Omental fat pad (tissue), 4 donors: ENCODE measurements at places on chromosomes 12 and 14.

- no peak for DNase-seq
Observed at GRCh38 chr12:122659579-122659978, 43.6 kb downstream of the HCAR2 start.

DNA sequence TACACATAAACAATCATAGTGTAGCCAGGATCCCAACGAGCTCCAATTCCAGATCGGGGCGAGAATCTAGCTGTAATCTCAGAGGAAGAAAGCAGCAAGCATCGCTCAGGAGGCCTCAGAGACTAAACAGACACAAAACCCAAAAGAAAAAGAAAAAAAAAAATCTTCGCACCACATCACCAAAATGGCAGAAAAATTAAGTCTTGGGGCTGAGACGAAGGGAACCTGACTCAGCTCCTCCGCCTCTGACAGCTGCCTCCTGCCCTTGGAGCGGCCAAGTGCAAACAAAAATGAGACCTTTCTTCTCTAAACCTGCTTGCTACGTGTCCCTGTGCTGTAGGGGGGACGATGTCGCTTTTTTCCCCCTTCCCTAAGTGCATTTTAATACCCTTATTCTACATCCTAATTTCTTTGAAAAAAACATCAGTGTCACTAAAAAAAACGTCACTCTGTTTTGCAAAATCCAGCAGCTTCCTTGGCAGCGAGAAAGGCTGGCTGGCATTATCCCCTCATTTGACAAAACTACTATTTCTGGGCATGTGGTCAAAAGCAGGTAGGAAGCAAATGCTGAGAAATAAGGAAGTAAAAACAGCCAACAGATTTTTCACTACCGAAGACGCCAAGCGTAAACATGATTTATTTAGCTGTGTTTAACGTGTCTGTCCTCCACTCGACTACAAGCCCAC lies 30.5 kb downstream of the BCL11B start:
- no peak for DNase-seq

DNA sequence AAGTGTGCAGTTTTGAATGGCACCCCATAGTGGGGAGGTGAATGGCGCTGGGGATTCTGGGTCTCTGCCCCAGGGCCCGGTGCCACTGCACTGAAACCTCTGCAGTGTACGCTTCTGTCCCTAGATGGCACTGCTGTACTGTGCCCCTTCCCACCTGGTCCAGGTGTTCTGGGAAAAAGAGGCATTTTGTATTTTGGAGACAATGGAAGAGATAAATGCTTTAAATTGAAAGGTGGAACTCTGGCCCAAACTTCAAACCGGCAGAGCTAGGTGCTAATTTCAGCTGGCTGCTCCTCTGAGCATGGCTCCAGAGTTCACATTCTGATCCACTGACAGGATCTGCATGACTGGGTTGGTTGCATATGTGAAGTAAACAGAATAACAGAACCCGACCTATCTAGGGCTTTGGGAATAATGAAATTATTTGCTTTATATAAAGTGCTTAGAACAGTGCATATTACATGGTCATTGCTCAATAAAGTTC lies 52.2 kb downstream of the KRT80 start:
- DNase-seq = no peak

GRCh38 chr14:52015411-52016030 lies 26.2 kb downstream of the RTRAF start:
- DNase-seq = no peak

- no peak for DNase-seq
Observed at GRCh38 chr14:91138511-91139359, 24.9 kb downstream of the DGLUCY start.

DNA sequence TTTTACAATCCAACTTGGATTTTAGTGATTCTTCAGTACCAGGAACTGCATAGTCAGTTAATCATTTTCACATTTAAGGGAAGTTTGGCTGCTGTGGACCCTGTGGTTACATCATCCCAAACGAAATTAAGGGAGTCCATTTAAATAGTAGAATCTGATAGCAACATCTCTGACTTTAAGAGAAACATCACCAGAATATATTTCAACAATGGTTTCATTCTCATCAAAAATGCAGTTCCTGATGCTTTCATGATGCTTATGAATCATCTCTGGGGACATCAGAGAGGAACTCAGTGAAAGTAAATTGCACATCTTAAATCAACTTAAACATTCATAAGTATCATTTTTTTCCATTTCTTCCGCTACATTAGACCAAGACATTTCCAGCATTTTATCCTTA lies 1170.7 kb downstream of the FSCB start:
- DNase-seq = no peak

DNA sequence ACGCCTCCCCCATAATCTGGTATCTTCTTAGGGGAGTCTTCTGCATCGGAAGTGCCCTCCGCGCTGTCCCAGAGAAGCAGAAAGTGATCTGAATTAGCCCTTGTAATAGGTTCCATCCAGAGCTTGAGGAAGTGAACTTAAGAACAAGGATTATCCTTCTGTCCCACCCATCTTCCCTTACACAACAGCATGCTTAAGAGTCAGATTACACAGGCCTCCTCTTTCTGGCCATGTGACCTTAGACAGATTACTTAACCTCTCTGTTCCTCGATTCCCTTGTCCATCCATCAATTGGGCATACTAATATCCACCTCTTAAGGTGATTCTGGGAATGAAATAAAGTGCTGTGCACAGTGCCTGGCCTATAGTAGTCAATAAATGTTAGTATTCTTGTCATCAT lies 11.4 kb downstream of the CABP1 start:
- no peak for DNase-seq

GRCh38 chr14:69713209-69713781 lies 53.6 kb upstream of the SRSF5 start:
- DNase-seq = no peak

GRCh38 chr12:11321980-11322379 lies 11.7 kb upstream of the PRB4 start:
- no peak for DNase-seq

DNA sequence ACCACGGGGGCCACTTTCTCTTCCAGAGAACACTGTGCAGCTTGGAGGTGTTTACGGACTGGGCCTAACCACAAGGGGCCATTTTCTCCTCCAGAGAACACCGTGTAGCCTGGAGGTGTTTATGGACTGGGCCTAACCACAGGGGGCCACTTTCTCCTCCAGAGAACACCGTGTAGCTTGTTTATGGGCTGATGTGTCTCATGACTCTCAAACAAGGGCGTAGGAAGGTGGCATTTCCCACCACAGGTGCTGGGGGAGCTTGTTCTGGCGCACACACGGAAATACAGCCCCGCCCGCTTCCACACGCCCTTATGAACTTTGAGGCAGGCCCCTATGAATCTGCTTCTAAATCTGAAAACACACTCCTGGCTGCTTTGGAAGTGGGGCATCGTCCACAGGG lies 174.6 kb upstream of the SFSWAP start:
- DNase-seq = no peak

GRCh38 chr12:72269491-72269890 lies 2.7 kb upstream of the TRHDE start:
- DNase-seq = no peak

- DNase-seq = no peak
Observed at GRCh38 chr14:30889244-30889594, 14.9 kb downstream of the COCH start.

DNA sequence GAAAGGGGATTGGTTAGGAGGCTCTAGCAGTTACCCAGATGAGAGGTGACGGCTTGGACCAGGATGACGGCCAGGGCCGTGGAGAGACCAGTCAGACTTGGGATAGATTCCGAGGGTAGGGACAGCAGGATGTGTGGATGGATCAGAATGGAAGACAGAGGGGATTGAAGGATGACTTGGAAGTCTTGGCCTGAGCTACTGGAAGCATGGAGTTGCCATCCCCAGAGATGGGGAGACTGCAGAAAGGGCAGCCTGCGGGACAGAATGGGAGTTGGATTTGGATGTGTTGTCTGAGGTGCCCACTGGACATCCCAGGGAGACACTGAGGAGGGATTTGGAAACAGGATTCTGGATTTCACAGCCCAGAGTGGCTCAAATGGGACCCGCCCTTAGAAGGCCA lies 102.3 kb downstream of the CALM1 start:
- no peak for DNase-seq

- no peak for DNase-seq
Observed at GRCh38 chr12:69345742-69346141, 2.4 kb upstream of the LYZ start.

- DNase-seq = no peak
Observed at GRCh38 chr14:105154476-105154871, 14.1 kb downstream of the JAG2 start.

DNA sequence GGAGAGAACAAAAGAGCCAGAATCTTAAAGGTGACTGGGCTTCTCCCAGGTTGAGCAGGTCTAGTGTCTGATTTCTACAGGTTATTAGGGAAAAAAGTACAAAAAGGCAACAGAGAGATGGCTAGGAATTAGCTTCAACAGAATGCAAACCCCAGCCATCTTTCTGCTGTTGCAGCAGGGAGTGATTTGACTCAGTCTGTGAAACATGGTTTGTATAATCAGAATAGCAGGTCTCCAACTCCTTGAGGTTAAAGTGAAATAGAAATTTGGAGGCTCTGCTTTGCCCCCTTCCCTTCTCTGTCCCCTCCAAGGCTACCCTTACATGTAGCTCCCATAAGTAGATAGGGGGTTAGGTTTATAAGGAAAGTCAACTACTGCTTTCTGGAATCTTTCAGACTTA lies 105.8 kb downstream of the AKAP6 start:
- DNase-seq = no peak

- peak; percentile 52 for DNase-seq
Observed at GRCh38 chr12:4030929-4031702, 157.9 kb upstream of the PARP11 start.

DNA sequence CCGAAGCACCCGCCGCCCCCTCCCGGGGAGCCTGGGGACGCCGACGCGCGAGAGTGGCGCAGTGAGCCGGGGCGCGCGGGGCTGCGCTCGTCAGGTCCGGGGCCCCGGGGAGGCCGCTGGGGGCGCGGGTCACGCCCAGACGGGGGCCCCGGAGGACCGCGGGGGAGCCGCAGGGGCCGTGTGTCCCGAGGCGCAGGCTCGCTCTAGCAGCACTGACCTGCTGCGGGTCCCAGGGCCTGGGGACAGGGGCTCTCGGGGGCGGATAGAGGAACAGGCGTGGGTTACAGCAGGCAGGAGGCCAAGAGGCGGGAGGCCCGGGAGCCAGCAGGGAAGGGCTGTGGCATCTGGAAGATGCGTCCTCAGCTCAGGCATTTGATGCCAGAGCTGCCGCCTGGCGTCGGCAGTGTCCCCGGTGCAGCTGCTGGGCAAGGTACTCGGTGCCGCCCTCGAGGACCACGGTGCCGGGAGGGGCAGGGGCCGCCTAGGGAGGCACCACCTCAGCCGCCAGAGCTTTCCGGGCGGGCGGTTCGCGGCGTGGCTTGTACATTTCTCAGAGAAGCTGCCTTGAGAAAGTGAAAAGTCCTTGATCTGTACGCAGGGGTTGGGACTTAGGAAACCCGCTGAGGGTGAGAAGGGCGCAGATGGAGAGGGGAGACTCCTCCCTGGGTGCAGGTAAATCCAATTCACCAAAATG lies 1.2 kb downstream of the WNT5B start:
- DNase-seq = no peak

GRCh38 chr12:122013791-122014590 lies 7.7 kb upstream of the BCL7A start:
- DNase-seq = no peak

- no peak for DNase-seq
Observed at GRCh38 chr12:109137055-109137454, 20.7 kb downstream of the ACACB start.

DNA sequence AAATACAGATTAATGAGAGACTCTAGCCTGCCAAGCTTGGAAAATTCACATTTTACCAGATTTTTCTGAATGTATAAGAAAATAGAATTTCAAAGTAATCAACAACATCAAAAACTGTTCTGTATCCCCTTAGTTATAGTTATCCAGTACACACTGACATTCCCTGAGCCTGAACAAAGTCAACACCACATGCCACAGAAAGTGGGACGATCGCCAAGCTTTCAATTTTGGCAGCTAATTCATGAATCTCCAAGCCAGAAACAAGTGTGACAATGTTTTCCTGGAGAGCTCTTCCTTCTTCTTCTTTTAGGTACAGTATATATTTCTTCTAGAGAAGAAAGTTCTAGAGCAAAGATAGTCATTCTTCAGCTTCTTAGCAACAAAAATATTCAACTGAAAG lies 290.2 kb downstream of the PRKD1 start:
- DNase-seq = no peak

GRCh38 chr14:104788161-104788818 lies 7.3 kb downstream of the AKT1 start:
- DNase-seq = no peak

DNA sequence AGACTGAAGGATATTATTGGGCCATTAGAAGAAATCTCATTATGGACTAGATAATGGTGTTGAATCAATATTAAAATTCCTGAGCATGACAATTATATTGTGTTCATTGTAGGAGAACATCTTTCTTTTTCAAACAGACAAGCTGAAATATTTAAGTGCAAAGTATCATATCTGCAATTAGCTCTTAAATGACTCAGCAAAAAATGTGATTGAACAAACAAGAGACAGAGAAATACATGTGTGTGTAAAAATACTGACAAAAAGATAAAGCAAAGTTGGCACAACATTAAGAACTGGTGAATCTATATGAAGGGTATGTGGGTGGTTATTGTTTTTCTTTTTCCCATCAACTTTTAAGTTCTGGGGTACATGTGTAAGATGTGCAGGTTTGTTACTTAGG lies 9.5 kb downstream of the CEP290 start:
- DNase-seq = no peak

DNA sequence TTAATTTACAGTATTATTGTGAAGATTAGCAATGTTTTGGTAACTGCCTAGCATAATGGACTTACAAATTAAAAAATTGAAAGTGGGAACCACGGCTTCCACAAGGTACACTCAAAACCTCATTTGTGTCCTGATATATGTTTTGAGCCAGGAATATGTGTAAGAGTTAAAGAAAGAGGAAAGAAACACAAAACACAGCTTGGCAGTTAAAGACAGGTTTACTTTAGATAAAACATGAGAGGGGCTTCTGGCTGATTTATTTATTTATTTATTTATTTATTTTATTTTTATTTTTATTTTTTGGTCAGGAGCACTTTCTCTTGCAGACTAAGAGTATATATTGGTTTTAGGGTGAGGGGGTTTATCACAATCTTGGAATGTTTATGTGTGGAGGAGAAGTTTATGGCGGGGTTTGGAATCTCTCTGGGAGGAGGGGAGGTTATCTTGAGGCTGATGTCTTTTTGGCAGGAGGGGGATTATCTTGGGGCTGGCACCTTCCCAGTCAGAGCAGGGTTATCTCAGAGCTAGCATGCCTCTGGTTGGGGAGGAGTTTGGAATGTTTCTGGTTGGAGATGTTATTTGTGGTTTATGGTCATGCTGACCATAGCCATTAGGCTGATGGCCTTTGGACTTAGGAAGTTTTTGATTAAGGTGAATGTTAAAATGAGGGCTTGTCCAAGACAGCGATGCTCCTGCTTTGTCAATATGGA lies 436.7 kb downstream of the DAD1 start:
- no peak for DNase-seq

GRCh38 chr12:77352946-77353345 lies 287.6 kb upstream of the E2F7 start:
- no peak for DNase-seq
